ENCODE measurements at places on chromosomes 2 and 18.
A peak's percentile ranks its signal among the peaks of the same experiment; 100 is the strongest.

- no peaks in the 10 kb centered on the region for H3K27me3 ChIP-seq
- no peaks in the 10 kb centered on the region for H3K36me3 ChIP-seq
- peak; percentile 67 for DNase-seq
- no peaks in the 10 kb centered on the region for H3K4me1 ChIP-seq
- H3K27ac ChIP-seq, result no peak overlapping the region
Observed at GRCh38 chr2:169141713-169142352, 72.5 kb downstream of the DHRS9 start.

- H3K27me3 ChIP-seq, result no peaks in the 10 kb centered on the region
- H3K4me3 ChIP-seq, result no peak overlapping the region
- no peaks in the 10 kb centered on the region for H3K36me3 ChIP-seq
- no peaks in the 10 kb centered on the region for H3K4me1 ChIP-seq
- DNase-seq, result no peak
Observed at GRCh38 chr18:42341423-42341822, 386.4 kb downstream of the PIK3C3 start.

- peaks cover 83% of the 10 kb centered on the region for H3K4me1 ChIP-seq
- DNase-seq, result no peak
- H3K4me3 ChIP-seq, result no peak overlapping the region
- peaks cover 99% of the 10 kb centered on the region for H3K27me3 ChIP-seq
- H3K27ac ChIP-seq, result no peak overlapping the region
Observed at GRCh38 chr2:236169151-236169721, 1.1 kb upstream of the GBX2 start.

- no peak overlapping the region for H3K27ac ChIP-seq
- peaks cover 16% of the 10 kb centered on the region for H3K4me1 ChIP-seq
- no peaks in the 10 kb centered on the region for H3K36me3 ChIP-seq
- H3K27me3 ChIP-seq, result no peaks in the 10 kb centered on the region
- no peak overlapping the region for H3K4me3 ChIP-seq
- no peak for DNase-seq
Observed at GRCh38 chr2:98710734-98711133, 20.2 kb downstream of the MGAT4A start.

DNA sequence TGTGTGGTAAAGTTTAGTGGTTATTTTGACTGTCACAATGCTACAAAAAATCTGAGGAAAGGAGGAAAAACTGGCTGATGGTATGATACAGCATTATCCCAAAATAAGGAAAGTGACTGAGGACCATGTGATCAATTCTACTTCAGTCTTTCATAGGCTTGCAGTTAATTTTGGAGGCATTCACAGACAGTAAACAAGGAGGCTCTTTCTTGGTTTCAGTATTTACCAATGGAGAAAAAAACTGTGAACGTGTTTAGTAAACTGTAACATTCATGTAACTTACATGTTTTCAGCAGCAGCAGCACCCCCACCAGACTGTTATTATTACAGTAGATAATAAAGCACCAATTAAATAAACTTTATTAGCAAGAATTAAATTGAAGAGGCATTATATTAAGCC, 50.0 kb downstream of the PAX3 start:
- H3K4me3 ChIP-seq, result no peak overlapping the region
- H3K36me3 ChIP-seq, result no peaks in the 10 kb centered on the region
- no peak for DNase-seq
- H3K27me3 ChIP-seq, result no peaks in the 10 kb centered on the region
- H3K4me1 ChIP-seq, result no peaks in the 10 kb centered on the region

All from stomach (tissue), 19 donors.